ENCODE measurements at places on chromosomes 5 and 9.

GRCh38 chr5:35159370-35159742 lies 70.9 kb downstream of the PRLR start:
- no peak for DNase-seq

GRCh38 chr5:129496864-129497595 lies 36.9 kb downstream of the ADAMTS19 start:
- DNase-seq, result no peak

DNA sequence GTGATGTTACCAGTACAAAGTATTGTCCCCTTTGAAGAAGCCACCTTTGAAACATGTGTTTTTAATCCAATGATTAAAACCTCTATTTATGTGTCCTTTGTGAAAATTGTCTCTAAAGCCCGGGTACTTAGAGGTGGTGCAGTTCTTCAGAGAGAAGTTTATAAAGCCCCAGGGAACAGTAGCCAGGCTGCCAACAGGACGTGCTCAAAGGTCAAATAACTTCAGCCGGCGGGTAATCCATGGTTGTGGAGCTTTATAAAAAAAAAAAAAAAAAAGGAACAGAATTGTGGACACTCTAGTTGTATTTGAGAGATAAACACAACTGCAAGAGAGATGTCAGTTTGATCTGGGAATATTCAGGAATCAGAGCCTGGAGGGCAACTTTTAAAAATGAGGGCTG lies 57.9 kb upstream of the CTNND2 start:
- no peak for DNase-seq

- no peak for DNase-seq
Measured at GRCh38 chr5:77423022-77423750, 68.9 kb downstream of the WDR41 start.

DNA sequence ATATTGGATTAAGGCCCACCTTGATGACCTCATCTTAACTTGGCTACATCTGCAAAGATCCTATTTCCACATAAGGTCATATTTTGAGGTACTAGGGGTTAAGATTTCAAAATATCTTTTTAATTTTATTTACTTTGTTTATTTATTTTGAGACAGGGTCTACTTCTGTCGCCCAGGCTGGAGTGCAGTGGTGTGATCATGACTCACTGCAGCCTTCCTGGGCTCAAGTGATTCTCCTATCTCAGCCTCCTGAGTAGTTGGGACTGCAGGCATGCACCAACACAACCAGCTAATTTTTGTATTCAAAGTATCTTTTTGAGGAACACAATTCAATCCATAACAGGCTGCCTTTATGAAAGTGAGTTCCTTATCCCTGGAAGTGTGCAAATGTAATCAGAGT lies 212.3 kb downstream of the PALM2AKAP2 start:
- DNase-seq, result no peak

GRCh38 chr5:1654786-1655495 lies 131.2 kb upstream of the LPCAT1 start:
- peak; percentile 14 for DNase-seq

Data from activated CD4-positive, alpha-beta memory T cell treated with anti-CD3 and anti-CD28 coated beads, Interleukin-2, amount 10 ng/mL, durations not matched to agents 7 days and 5 days (primary cell).